ENCODE measurements at places on chromosomes 16 and 17.

- no peak for DNase-seq
These were observed 110.9 kb downstream of the XYLT1 start for GRCh38 chr16:17359788-17360390.

GRCh38 chr16:2777903-2778629 is 986 bp upstream of the ELOB start:
- peak; percentile 48 for DNase-seq

GRCh38 chr17:72171703-72172667 is 51.2 kb downstream of the SOX9 start:
- peak; percentile 13 for DNase-seq

GRCh38 chr17:45575126-45575885 is 84.8 kb upstream of the PLEKHM1 start:
- no peak for DNase-seq

- no peak for DNase-seq
These were observed 30.6 kb downstream of the CDRT15 start for GRCh38 chr17:14205992-14206461.

GRCh38 chr16:66528294-66528693 is 21.6 kb downstream of the TK2 start:
- DNase-seq, result no peak

DNA sequence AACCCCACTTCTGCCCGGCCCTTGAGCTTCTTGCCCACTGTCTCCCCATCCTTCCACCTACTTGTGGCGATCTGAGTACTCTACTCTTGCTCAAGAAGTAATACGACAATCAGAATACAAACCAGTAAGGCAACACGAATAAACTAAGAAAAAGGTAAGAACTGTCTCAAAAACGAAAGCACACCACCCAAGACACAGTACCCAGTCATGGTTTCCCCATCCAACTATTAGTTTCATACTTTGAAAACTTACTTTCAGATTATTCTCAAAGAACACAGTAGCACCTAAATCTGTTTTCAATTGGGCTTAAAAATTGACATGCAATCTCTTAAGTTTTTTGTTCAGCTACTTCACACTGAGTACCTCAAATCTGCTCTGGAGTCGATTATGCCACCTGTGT is 13.9 kb downstream of the GINS2 start:
- DNase-seq, result no peak

DNA sequence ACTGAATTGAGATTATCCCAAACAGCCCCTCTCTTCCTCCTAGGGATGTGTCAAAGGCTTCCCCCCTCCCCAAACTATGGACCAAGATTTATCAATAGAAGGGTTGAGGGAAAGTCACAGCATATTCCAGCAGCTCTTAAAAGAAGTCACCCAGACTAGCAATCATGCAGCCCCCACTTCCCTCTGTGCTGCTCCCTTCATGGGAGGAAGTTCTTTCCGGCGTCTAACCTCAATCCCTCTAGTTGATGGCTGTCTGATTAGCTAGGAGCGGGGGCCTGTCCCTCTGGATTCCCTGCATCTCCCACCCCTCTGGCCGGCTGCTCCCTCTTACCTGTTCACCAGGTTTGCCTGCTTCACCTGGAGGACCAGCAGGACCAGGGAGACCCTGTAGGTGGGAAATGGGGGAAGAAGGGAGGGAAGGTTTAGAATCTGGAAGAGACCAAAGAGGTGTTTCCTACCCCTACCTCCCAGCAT is 9.2 kb downstream of the COL1A1 start:
- DNase-seq, result no peak

DNA sequence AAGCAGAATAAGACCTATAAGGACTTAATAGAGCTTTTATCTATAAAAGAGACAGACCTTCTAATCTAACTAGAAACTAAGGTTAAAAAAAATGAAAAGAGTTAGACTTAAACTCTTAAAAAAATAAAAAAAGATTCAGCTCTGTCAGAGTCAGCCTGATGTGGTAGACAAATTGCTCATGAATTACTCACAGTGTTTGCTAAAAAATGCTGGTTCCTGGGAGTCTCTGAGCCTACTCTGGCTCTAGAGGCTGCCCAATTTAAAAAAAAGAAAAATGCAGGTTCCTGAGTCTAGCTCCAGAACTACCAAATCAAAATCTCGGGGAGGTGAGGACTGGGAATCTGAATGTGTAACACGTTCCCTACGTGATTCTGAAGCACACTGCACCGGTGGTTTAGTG is 18.1 kb downstream of the SOST start:
- DNase-seq, result no peak

GRCh38 chr17:26792486-26792885 is 501.4 kb upstream of the WSB1 start:
- no peak for DNase-seq

- no peak for DNase-seq
These were observed 15.3 kb downstream of the RNF43 start for GRCh38 chr17:58402047-58402446.

- DNase-seq, result no peak
These were observed 122.0 kb upstream of the CHMP6 start for GRCh38 chr17:80869481-80870145.

- DNase-seq, result no peak
These were observed 21.2 kb upstream of the GNG13 start for GRCh38 chr16:821751-822150.

GRCh38 chr16:1204933-1205332 is 20.1 kb downstream of the TPSG1 start:
- DNase-seq, result no peak

DNA sequence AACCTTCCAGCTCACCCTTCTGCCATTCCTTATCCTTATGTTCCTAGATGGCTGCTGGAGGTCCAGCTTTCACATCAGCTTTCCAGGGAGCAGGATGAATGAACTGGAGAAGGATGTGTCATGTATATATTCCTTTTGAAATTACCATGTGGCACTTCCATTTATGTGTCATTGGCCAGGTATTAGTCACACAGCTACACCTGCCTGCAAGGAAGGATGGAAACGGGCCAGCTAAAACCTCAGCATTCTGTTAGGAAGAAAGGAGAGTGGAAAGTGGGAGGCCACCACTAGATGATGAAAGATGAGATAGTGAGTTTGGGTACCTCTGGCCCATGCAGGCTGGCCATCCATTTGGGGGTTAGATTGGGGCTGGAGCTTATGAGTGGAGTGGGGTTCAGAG is 67.5 kb downstream of the KSR1 start:
- DNase-seq, result no peak

DNA sequence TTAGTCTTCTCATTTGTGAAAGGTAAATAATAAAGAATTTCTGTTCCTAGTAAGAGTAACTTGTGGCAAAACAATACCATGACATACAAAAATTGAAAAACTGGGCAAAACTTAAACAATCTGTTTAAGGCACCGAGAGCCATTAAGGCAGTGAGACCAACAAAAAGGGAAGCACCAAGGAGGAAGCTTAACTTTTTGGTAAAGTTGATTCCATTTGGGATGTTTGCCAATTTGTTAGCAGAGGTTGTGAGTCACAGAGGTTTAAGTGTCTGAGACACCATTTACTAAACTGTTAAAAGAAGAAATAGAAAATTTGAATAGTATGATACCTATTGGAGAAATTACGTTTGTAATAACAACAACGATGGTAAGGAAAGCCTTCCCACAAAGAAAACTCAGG is 4.9 kb downstream of the SLC35G3 start:
- DNase-seq, result no peak

DNA sequence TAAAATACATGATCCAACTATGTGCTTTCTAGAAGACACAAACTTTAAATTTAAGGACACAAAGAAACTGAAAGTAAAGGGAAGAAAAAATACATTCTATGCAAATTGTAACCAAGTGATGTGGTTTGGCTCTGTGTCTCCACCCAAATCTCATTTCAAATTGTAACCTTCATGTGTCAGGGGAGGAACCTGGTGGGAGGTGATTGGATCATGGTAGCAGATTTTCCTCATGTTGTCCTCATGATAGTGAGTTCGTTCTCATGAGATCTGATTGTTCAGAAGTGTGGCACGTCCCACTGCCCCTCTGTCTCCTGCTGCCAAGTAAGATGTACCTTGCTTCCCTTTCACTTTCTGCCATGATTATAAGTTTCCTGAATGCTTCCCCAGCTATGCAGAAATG is 15.0 kb downstream of the OR1A1 start:
- no peak for DNase-seq

DNA sequence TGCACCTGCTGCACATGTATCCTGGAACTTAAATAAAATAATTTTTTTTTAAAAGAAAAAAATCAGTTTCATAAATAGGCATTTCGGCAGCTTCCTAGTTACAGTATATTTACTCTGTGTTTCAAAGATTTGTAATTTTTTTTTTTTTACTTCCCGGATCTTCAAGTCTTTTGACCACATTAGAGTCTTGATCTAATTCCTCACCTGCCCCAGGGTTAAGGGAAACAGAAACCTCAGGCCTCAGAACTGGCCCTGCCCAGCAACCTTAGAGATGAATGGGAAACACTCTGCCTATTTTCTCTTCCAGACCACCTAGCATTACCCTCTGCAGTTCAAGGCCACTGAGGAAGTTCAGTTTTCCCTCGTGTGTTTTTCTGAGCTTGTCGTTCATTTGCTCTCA is 304.0 kb downstream of the MAF start:
- DNase-seq, result no peak

DNA sequence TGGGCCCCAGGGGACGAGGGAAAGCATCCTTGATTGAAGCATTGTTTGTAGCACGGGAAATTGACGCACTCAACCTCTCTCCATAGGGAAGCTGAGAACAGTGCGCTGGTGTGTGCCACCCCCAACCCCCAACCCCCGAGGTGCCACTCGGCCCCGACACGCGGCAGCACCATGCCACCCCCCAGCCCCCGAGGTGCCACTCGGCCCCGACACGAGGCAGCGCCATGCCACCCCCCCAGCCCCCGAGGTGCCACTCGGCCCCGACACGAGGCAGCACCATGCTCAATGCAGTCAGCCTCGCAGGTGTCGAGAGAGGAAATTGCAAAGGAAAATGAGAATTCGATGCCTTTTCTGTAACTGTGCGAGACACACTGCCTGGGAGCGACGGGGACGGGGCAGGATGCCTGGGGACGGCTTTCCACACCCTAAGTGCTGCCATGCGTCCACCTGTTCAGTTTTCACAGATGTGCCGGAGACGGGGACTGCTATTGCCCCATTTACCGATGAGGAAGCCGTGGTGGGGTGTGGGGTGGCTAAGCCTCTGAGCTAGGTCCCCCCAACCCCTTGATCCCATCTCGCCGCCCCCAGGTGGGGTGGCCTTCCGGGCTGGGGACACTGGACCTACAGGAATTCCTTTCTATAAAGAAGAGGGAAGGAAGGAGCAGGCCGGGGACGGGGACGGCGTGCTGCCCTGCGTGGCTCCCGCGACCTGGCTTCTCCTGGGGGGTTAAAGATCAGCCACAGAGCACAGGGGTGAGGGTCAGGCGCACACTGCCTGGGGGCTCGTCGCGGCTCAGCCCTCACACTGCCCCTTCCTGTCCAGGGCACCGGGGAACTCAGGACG is 9.8 kb downstream of the CBFA2T3 start:
- no peak for DNase-seq

DNA sequence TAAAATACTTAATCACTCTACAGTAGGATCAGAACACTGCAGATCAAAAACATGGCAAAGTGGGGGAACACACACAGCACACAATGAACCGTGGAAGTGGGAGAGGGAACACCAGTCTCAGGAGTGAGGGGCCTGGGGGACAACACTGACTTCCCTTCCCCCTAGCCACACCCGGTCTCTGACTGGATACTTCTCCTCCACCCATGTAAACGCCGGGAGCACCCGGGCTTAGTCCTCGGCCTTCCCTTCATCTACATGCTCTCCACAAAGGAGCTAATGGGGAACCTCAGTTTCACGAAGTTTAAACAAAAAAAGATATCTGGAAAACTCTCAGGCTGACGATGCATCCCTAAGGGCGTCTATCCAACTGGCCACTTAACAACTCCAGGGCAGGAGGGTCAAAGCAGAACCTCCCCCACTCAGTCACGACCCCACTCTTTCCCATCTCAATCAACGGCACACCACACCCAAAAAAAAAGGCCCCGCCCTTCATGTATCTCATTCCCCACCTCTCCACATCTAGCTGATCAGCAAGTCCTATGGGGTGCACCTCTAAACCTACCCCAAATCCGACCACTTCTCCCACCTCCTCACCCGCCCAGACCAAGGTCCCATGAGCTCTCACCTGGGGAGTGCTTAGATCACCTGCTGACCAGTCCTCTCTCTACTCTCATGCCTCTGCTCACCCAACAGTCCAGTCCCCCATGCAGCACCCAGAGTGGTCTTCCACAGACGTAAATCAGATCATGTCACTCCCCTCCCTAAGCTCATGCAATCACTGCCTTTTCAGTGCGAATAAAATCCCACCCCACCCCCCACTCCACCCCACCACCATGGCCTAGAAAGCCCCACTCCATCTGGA is 7.4 kb downstream of the ZDHHC7 start:
- no peak for DNase-seq

DNA sequence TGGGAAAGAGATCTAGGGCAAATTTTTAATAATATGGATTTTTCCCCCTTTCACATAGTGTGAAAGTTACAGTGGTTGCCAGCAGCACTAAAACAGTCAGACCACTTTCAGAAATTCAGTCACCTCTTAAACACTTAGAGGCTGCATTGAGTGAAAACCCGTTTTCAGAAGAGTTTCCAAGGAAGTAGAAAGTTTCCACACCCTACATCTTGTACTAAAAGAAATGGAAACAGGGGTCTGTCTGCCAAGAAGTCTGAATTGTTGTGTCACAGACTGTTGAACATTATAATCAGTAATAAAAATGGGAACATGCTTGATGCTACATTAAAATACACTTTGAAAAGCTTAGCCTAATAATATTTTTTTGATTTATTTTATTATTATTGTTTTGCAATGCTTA is 278.9 kb upstream of the KCNJ16 start:
- no peak for DNase-seq

DNA sequence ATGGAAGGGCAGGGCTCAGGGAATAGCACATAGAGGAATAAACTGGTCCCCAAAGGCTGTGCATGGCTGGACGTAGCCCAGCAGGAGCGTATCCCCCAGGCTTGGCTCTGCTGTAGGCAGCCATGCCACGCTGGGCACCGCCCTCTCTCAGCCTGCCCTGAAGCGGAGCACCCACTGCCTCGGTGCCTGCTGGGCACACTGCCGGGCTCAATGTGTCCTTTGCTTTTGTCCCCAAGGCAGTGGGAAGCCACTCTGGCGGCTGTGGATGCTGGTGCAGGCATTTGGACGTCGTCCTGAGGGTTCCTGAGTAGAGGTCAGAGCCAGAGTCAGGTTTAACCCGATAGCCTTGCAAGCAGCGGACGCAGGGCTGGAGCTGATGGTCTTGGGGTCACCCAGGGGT is 141.0 kb downstream of the ENGASE start:
- no peak for DNase-seq

GRCh38 chr17:80989586-80989913 is 2.1 kb upstream of the CHMP6 start:
- no peak for DNase-seq

- no peak for DNase-seq
These were observed 83.5 kb downstream of the KANSL1 start for GRCh38 chr17:46109603-46110189.

GRCh38 chr17:8887301-8887700 is 19.8 kb upstream of the PIK3R6 start:
- DNase-seq, result no peak

DNA sequence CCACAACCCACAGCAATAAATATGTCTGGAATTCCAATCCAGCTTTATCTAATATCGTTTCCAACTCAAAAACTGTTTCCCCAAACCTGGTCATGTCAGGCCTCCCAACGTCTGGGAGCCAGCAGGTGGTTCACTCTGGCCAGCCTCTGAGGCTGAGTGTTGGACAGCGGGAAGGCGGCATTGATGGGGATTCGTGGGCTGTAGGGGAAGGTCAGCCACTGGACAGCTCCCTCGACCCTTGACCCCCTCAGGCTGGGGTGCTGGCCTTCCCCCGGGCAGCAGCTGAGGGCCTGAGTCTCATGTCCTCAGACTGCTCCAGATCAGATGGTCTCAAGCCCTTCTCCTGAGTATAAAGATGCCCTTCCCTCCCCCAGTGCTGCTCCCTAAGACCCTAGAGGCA is 50.2 kb downstream of the SDK2 start:
- no peak for DNase-seq

Data from caudate nucleus (tissue), 63 donors.